Tongue (tissue), 3 donors: ENCODE measurements at places on chromosomes 4 and X. TPM values are rescaled to one million over a fixed set of nuclear protein-coding genes. Genes with fewer than 3 reads are reported as not detected.

- no peak for DNase-seq
Observed at GRCh38 chrX:72107320-72107719, 24.4 kb downstream of the RTL5 start.

DNA sequence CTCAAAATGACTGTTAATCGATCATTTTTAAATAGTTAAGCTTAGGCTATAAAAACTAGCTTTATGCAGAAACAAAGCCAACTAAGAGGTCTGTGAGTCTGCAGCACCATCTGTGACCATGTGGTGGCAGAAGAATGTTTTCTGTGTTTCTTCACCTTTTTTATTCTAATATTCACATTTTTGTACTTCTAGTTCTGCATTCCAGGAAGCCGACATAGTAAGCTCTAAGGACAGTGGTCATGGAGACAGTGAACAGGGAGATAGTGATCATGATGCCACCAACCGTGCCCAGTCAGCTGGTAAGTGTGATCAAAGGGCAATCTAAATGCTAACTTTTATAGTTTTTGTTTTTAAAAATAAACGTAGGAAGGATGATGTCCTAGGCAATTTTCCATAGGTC, 5.6 kb downstream of the PCDH10 start:
- DNase-seq = peak; percentile 64

- DNase-seq = peak; percentile 29
Observed at GRCh38 chr4:76897536-76898384, at the start of gene SOWAHB. Gene SOWAHB (minus strand): TSS chr4:76898144. CDS start chr4:76897849, 295 bp downstream.

DNA sequence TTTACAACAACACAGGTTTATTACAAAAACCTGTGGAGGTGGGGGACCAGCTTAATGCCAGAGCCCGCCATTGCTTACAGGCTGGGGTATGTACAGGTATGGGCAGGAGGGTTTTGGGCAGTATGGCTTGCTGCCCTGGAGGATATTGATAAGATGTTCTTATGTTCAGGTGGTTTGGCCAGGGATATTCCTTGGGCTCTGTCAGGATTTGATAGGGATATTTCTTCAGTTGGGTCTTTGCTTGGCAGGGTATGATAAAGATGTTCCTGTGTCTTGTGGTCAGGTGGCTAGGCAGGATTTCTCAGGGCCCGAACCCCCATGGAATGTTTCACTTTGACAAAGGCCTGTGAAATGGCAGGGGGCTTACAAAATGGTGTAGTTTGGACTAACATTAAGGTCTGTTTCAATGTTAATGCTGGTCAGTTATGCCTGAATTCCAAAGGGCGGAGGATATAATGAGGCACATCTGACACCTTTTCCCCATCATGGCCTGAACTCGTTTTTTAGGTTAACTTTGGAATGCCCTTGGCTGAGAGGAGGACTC, 3.1 kb downstream of the MGST2 start:
- DNase-seq = no peak

DNA sequence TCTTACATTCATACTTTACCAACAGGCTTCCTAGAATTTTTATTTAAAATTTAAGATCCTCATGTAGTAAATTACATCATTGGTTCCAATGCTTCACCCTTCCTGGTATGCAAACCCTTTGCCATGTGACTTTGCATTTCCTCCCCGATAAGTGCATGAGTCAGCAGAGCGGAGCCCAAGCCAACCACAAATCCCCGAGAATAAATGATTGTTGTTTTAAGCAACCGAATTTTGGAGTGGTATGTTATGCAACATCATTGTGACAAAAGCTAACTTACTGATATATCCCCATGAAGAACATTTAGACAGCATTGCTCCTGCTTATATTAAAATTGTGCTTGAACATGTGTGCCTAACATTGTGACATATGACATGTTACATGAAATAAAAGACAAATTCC, 199.4 kb upstream of the DDX53 start:
- DNase-seq = no peak

DNA sequence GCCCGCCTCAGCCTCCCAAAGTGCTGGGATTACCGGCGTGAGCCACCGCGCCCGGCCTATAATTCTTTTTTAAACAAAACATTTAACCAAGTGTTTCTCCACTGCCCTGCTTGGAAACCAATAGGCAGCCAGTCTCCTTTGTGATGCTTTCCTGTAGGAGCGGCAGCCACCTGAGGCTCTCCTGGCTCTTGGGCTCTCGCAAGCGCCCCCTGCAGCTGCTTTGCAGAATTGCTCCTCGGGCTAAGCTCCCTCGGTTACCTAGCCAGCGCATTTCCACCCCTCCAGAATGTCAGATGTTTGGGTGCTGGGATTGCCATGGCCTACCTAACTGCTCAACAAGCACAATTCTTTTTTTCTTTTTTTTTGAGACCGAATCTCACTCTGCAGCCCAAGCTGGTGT, 7.7 kb downstream of the S100P start:
- no peak for DNase-seq

DNA sequence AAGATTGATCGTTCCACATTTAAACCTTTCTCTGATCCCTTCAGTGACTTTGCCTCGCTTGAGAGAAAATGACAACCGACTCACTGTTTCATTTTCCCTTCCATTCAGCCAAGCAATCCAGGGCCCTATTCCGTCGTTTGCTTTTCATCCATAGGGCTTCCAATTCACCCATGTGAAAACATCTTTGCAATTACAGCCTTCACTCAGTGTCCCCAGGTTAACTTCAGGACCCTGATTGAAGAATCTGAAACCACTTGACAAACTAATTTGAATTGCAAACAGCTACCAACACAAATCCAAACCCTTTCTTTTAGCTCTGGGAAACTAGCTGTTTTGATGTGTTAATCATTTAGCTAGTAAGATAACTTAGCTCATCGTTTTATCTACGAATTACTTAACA, 120.2 kb upstream of the FAM9C start:
- DNase-seq = no peak

DNA sequence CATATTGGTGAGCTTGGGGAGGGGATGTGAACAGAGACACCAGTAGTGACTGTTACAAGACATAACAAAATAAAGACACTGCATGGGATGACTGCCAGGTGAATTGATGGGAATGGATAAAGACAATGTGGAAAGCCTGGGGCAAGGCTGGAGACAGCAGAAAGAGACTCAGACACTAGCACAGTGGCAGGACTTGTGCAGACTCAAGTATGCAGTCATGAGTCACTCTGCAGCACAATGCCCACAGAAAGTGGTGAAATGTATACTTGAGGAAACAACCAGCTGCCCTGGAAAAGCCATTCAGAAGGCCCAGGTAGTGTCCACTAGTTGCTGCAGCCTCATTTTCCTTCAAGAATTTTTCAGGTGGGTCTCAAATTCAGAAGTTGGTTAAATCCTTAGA, 452.3 kb downstream of the MID1IP1 start:
- no peak for DNase-seq

GRCh38 chrX:41734530-41734929, 10.5 kb downstream of the GPR82 start:
- DNase-seq = peak; percentile 2

DNA sequence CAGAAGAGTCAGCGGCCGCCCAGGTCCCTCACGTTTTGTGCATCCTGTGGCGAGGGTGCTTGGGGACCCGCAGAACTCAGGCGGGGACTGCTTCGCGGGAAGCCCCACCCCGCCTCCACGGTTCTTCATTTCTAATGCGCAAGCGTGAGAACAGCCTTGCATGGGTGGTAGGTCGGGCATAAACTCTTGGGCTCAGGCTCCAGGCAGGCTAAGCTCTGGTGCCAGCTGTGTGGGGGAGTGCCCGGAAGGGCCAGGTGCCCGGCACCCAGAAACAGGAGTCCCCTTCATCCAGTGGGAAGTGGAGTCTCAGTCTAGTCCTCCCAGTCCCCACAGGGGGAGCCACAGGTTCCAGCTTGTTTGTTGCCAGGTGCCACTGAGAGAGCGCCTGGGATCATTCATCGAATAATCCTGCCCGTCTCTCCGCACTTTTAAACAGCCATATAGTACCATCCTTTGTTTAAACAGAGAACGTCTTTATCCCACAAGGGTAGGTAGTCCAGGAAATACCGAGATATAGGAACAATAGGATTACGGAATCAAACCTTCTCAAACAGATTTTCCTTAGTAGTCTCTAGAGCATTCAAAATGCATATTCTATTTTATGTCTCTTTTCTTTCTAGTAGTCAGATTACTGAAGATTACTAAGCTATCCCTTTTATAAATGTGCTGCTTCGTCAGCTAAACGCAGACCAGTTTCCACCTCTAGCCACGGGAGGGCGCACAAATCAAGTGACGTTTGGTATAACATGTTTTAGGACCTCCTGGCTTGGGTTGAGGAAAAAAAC, 12.7 kb upstream of the RBBP7 start:
- DNase-seq = peak; percentile 88

DNA sequence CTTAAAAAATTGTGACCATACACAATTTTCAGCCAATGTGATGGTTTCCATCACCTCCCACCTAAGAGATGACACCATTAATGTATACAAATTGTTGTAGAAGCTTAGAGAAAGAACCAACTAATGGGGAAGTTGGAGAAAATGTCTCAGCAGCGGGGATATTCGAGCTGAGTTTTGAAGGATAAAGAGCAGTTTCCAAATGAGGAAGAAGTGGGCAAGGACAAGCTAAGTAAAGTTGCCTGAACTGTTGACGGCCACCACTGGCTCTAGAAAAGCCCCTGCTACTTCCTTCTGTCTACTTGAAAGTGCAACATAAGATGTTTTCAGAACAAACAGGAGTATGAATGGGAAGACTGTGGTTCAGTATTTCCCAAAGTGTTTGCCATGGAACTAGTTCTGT, 92.0 kb downstream of the CHRNA9 start:
- no peak for DNase-seq

DNA sequence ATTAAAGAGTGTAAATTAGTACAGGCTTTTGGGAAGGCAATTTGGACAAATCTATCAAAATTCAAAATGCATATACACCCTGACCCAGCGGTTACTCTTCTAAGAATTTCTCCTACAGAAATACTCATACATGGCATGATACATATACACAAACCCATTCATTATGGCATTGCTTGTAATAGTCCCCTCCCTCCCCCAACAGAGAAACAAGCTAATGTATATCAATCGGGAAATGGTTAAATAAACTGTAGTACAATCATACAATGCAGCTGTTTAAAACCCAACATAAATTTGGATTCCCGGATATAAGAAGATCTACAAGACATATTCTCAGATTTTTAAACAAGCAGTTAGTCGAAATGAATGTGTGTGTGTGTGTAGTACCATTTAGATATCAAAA, 808 bp downstream of the HUWE1 start:
- no peak for DNase-seq

DNA sequence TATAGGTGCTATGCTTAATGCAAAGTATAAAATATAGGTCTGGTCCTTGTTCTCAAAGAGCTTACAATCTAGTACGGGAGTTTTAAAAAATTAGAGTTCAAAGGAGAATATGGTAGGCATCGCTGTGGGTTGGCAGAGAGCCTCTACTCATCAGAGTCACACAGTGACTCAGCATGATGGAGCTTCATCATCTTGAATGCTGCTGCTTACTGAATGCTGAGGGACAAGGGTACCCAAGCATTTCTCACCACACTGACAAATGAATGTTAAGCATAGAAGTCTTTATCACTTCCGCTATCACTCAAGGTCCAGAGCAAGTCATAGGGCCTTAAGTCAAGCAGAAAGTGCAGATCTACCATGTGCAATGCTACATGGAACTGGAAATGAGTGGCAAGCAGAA, 268.6 kb upstream of the IGFBP7 start:
- no peak for DNase-seq

The AMBN gene
- total RNA-seq = not detected

The ENOX2 gene
- total RNA-seq = 9.2 TPM

The HHIP gene
- 4.4 TPM for total RNA-seq

The OTUD6A gene
- not detected for total RNA-seq

The GABRQ gene
- 1.0 TPM for total RNA-seq

The TMSB15C gene
- total RNA-seq = 4.0 TPM
